Hindlimb muscle (tissue), 1 donor: ENCODE measurements at places on chromosomes 5 and 9.

DNA sequence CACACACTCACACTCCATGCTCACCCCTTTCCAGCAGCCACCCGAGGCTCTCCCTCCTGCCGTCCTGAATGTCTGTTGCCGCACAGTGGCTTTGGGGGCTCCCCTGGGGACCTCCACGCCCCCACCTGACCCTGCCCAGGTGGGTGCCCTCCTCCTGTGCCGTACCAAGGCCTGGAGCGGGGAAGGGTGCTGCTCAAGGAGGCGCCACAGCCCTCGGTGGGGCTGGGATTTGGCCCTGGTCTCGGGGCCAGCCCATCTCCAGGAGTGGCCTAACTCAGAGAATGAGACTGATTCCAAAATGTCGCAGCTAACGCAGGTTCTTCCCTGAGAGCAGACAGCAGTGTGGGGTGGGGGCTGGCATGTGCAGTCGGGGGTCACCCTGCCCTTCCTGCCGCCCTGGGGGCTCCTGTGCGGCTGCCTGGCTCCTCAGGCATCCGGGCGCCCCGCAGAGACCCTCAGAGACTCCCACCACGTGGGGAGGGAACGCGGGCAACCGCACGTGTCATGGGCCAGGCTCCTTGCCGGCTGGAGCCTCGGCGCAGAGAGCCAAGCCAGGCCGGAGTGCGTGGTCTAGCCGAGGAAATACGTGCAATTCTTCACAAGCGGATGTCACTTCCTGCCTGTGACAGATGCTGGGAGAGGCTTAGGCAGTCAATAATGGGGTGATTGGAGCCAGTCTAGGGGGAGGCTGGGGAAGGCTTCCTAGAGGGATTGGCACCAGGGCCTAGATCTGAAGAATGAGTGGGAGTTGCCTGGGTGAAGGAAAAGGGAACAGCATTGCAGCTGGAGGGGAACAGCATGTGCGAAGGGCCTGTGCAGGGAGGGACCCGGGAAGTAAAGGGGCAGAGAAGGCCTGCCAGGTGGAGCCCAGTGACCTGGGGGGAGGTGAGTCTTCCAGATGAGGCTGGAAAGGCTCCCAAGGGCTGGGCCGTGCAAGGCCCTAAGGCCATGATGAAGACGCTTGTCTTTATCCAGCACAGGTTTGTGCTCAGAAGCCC, 44.1 kb downstream of the C9orf50 start:
- peak; percentile 48 for DNase-seq

DNA sequence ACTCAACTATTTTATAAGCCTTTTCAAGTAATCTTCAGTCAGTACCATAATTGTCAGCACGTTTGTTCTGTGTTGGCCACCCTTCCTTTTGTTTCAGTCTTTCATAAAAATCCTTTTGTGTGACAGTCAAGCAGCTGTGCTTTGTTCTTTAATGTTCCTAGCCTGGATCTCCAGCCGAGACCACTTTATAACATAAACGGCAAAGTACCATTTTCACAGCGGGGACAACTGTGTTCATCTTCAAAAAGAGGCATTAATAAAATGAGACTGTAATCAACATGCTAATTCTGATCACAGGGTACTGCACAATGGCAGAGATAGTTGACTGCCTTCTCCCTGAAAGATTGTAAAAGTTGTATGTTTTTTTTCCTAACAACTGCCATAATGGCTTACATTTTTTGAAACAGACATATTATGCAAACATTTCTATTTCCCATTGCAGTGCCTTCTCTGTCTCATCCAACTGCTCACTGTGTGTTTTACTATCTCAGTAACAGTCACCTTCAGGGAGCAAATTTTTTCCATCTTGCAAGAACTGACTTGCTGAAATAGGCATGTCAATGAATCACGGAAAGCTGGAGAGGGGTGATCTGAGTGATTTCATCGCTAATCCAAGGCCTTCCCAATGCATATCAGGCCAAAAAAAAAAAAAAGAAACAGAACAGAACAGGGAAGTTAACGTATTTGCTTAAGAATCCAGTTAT, 828.5 kb upstream of the DMAC1 start:
- no peak for DNase-seq

DNA sequence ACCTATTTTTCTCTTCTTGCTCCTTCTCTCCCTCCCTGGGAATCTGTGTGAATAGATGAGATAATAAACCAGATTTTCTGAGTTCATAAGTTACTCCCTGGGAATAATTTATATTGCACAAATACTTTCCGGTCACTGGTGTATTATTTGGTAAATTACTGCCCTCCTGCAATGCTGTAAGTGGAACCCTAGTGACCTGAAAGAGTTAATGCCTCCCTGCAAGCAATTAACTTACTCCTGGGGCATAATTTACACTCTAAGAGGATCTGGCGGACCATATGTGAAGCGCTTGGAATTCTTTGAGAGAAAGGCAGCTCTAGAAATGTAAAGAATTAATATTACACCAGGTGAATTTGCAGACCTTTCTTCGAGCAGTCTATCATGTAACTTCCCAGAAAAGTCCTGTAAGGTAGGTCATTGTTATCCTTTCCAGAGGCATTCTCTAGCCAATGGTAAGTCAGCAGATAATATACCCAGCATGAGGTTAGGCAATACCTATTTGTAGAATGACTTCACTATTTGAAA, 7.0 kb upstream of the GDNF start:
- no peak for DNase-seq

DNA sequence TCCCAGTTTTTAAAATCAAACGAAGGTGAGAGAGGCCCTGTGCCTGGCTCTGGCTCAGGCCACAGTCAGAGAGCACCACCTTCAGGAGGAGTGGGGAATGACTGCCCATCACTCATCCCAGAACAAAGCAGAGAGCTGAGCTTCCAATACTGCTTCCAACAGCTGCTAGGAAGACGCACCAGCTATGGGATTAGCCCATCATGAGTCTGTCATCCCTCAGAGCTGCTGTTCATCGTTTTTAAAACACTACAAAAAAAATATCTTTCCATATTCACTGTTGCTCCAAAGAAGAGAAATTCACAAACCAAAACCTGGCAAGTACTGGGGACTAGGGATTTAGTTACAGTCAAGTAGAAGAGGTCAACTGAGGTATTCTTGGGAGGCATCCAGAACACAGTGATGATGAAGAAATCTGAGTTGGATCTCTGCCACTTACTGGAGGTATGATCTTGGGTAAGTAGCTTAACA, 102.4 kb downstream of the CDK5RAP2 start:
- peak; percentile 57 for DNase-seq
